ENCODE measurements at places on chromosomes 1 and 21. TPM values are rescaled to one million over a fixed set of nuclear protein-coding genes. Genes with fewer than 3 reads are reported as not detected.
A peak's percentile ranks its signal among the peaks of the same experiment; 100 is the strongest.

- no peak for DNase-seq
Measured at GRCh38 chr1:108972951-108973350, 9.7 kb upstream of the CLCC1 start.

GRCh38 chr1:167711797-167712196 is 10.0 kb upstream of the MPZL1 start:
- no peak for DNase-seq

DNA sequence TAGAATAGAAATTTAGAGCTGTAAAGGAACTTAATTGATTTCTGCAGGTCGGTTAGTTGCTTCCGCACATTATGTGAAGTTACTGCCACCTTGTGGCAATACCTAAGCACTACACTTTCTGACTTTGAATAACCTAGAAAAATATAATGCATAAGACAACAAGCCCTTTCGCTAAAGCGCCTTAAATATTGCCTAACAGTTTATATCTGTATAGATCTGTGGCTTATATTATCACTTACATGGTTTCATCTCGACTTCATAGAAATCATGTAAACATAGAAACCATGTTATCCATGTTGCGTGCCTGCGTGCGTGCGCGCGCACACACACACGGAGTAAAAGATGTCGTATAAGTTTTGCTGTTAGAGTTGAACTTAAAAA is 10.9 kb upstream of the IFI16 start:
- DNase-seq = peak; percentile 56

ORC1 gene
- 5.9 TPM for polyA plus RNA-seq

DNA sequence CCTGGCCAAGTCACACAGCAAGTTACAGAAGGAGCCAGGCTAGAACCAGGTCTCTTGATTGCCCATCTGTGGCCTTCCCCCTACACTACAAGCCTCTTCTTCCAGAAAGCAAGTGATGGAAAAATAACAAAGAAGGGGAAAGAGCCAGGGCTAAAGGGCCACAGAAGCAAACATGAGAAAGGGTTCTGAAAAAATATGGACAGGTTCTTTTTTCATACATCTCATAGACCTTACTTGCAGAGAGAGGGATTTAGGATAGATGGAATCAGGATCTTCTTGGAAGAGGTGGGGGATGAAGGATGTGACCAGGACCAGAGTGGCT is 3.2 kb downstream of the RHBG start:
- DNase-seq = no peak

- no peak for DNase-seq
Measured at GRCh38 chr21:46429754-46430681, 28.7 kb upstream of the DIP2A start.

BTF3L4 gene
- 80.2 TPM for polyA plus RNA-seq

DNA sequence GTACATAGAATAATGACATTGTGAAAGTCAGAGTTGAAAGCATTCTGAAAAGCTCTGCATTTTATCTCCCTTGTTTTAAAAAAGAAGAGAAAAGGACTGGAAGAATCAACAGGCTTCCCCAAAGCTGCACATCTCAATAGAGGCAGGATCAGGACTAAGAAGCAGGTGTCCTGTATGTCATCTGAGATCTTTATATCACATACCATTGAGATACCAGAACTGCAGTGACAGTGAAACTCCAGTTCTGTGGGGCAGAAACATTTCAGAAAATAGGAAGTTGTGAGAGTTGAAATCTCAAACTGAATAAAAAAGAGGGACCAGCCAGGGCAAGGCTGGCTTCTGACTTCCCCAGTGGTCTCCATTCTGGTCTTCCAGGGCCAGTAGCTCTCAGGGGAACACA is 33.0 kb upstream of the SH2D1B start:
- no peak for DNase-seq

PRAMEF18 gene
- not detected for polyA plus RNA-seq

GRCh38 chr1:226366290-226366689 is 41.6 kb downstream of the PARP1 start:
- no peak for DNase-seq

DNA sequence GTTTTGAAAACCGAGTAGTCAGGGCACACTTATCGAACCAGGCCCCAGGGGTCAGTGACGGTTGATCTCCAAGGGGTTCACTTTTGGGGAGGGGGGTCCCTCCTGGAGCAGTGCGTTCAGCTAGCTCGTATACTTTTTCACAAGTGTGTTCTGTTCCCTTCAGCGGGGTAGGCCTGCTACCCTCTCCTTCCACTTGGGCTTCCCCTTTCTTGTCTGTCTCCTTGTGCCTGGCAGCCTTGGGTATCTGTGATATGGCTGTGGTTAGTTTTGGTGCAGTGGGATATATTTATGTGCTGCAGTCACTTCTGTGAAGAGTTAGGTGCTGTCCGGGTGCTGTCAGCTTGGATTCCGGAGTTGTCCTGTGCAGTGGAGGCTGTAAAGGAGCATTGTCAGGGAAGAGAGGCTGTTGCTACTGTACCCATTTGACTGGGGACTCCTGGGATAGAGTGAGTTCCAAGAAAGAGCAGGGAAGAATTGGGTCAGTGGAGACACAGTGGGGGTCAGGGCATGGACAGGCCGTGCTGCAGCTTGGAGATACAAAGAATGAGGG is 29.7 kb downstream of the ADARB1 start:
- no peak for DNase-seq

NT5C1A gene
- 0.36 TPM for polyA plus RNA-seq

GRCh38 chr1:86515597-86515996 is 31.3 kb upstream of the CLCA4 start:
- DNase-seq = no peak

- no peak for DNase-seq
Measured at GRCh38 chr1:36160949-36161485, 5.1 kb downstream of the MAP7D1 start.

SZT2 gene
- 30.0 TPM for polyA plus RNA-seq

F13B gene
- polyA plus RNA-seq = not detected

DNA sequence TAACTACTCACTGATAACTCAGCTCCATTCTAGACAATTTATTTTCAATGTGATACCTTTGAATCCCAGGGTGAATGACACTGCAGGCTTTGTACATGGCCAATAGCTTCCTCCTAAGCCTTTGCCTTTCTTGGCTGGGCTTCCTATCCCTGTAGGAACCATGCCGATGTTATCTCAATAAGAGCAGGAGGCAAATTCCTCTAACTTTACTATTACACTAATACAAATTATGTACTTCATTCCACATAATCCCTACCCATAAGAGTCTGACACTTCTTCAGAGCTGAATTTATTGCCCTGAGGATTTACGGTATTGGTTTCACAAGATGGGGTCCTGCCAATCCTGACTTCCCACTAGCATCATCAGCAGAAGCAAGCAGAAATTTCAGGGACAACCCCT is 14.0 kb downstream of the TGFBR3 start:
- no peak for DNase-seq

DNA sequence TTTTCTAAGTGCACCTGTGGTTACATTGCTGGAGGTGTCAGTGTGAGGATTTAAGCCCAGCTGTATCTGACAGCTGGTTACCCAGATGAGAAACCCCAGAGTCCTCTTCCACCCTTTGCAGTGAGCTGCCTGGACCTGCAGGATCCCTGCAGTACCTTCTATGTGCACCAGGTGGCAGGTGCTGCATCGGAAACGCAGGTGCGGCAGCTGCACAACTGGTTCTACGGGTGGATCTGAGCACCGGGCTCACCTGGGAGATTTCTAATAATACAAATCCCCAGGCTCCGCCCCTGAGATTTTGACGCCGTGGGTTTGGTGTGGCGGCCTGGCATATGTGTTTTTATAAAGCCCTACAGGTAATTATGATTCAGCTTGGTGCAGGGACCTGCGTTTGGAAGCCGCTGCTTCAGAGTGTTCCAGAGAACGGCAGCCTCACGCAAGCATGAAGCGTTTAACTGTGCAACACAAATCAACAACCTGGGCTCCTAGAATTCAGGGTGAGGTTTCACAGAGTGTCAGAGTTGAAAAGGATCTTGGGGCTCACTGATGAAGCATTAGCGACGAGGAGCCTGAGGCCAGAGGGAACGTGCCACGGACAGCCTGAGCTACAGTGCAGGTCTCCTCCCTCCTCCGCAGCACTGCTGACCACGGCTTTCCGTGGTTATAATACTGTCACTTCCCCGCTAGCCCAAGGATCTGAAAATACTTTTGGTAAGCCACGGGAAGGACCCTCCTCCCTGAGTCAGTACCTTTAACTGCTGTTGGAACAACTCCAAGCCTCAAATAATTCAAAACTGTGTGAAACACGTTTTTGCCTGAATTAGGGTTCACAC is 96.7 kb upstream of the TRABD2B start:
- no peak for DNase-seq

GRCh38 chr1:82934074-82934473 is 1064.9 kb downstream of the TTLL7 start:
- no peak for DNase-seq

DNA sequence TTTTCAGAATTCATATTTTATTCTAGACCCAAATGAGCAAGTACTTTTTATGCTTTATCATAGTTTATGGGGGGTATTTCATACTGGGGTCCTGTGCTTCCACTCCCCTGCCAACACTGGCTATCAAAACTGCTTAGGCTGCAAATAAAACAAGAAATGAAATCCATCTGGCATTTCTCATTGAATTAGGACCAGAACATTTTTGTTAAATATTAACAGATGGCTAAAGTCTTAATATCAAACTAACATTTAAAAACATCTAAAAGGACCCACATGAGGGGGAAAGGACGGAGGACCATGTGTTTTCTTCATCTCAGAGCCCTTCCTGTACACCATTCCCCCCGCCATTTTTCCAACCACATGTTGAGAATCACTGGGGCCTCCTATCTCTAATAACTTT is 167.5 kb upstream of the C1orf105 start:
- no peak for DNase-seq

ZNF697 gene
- 22.0 TPM for polyA plus RNA-seq

AMY1C gene
- polyA plus RNA-seq = not detected

GRCh38 chr21:34567604-34568155 is 47.2 kb downstream of the RCAN1 start:
- DNase-seq = no peak

DNA sequence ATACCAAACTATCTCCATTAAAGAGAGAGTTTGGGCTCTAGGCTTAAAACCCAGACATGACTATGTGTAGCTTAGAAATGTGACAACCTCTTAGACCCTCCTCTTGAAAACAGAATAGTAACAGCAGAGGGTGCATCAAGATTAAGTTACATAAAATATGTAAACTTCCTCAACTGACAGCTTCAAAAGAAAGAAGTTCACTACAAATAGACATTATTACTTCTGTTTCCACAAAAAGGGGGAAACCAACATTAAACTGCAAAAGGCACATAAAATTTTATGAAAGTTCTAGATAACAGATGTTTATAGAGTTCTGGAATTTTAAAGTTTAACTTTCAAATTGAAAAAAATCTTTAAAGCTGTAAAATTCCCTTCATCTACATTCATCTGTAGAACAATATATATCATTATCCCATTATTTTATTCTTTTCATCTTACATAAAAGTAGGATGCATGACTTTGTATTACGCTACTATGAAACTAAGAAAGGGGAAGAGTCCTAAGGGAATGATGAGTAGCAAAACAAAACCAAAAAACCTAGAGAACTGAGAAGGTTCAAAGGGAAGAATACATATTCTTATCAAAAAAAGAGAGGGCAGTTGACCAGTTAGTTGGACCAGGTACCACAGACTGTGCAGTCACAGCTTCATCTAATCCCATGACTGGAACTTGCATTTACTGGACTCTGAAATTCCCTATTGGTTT is 177.0 kb downstream of the SIPA1L2 start:
- no peak for DNase-seq

DNA sequence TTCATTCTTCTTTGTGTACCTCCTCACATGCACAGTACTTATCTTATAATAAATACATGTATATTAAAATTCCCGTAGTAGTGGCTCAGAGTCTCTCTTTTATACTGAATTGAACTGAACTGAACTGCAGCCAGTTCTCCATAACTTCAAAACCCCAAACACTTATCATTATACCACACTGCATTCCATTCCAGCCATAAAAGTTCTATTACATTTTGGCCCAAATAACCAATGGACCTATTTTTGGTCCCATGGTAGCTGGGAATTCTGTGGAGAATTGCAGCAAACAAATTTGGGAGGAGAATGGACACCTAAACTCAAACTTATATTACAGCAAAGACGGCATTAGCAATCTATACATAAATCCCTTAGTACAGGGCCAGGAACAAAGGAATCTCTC is 86.6 kb upstream of the C1orf87 start:
- DNase-seq = no peak

DNA sequence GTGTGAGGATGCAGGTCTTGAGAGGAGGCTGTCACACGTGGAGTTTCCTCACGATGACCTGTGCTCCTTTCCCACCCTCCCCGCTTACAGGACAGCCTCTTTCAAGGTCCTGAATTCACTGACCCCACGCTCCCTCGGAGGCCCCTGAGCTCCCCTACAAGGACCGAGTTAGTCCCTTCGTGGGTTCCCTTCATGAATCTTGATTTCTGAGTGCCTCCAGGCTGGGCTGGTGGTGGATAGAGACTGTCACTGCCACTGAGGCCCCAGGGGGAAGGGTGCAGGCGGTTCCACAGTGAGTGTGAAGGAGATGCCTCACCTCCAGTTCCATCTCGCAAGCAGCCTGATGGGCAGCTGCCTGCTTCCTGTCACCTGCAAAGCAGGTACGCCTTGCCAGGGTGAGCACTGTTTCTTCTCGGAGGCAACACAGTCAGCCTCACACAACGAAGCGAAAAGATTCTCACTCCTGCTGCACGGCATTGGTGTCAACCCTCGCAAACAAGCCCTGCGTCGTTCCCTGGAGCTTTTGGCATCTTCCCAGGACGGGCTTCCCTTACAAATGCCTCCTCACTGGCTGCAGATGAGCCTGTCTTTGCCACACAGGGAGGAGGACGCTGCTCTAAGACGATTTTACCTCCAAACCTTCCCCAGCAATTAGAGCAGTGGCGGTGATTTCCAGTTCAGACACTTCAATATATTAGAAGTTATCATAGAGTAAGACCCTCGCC is 26.7 kb upstream of the PCP4 start:
- no peak for DNase-seq

AMIGO1 gene
- polyA plus RNA-seq = 7.2 TPM

DNA sequence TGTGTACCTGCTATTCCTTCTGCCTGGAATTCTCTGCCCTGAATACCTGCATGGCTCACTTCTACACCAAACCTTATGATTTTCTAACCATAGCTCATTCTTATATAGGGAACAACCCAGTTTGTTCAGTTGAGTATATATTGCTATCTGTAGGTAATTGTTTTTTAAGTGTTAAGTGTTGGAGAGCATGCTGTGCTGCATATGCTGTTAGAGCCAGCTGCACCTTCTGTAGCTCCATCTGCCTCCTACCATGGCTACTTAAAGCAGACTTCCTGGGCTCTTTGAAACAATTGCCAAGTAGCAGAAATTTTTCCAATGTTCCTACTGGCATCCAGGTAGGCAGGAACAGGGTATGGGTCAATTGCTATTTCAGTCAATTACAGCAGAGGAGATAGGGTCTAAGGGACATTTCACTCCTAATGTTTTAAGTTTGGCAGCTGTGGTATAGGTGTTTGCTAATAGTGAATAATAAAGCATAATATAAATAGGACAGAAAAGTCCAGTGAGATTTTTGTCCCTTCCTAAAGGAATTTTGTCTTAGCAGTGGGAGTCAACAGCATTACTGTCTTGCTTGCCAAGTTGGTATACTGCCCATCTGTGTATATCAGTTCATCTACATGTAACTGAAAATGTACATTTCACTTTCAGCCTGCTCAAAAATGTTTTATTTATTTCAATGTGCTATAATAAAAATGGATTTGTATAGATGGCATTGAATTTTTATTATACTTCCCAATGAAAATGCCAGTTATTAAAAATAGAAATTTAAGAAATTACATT is 34.0 kb upstream of the C1orf115 start:
- DNase-seq = no peak

LCE4A gene
- not detected for polyA plus RNA-seq

NUP133 gene
- polyA plus RNA-seq = 49.6 TPM
